ENCODE measurements at places on chromosomes 7 and 10. TPM values are rescaled to one million over a fixed set of nuclear protein-coding genes. Genes with fewer than 3 reads are reported as not detected.

DNA sequence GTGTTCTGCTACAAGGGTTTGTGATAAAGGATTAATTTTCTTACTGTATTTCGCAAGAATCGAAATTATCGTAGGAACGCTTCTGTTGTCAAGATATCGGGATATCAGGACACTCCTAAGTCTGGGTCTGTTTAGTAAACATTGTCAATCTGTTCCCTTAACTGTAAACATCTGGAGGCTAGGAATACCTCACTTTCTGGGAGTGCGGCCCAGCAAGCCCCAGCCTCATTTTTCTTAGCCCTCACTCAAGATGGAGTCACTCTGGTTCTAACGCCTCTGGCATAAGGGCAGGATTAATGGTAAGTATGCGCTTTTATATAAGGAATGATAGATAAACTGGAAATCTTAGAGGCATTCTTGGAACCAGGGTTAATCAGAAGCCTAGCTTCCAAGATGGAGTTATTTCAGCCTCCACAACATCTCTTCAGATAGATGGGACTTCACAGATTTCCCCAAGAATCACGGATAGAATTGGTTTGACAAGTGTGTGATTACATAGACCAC lies 30.1 kb upstream of the CCL24 start:
- DNase-seq, result no peak

DNA sequence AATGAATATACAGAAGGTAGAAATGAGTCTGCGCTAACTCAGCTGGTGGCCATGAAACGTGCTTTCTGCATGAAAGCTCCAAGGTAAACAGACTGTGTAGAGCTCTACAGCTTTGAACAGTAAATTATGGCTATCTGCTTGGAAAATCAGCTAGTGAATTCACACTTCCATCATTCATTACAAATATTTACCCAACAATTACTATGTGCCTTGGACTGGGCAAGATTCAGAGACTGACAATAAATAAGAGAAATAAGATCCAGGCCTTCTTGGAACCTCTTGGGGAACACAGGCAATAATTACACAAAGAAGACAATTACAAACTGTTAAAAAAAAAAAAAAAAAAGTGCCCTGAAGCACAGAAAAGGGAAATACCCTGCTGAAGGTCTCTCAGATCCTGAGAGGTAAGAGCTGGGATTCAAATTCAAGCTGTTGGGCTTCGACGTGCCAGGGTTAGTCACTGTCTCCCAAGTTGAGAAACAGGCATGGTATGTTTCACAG lies 15.8 kb downstream of the TSPAN12 start:
- no peak for DNase-seq

- DNase-seq, result no peak
Measured at GRCh38 chr7:28423918-28424514, 11.7 kb downstream of the CREB5 start.

DNA sequence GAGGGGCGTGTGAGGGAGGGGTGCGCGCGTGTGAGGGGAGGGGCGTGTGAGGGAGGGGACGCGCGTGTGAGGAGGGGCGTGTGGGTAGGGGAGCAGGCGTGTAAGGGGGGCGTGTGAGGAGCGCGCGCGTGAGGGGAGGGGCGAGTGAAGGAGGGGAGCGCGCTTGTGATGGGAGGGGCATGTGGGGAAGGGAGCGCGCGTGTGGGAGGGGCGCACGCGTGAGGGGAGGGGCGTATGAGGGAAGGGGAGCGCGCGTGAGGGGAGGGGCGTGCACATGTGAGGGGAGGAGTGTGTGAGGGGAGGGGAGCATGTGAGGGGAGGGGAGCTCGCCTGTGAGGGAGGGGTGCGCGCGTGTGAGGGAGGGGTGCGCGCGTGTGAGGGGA lies 19.1 kb downstream of the MXI1 start:
- no peak for DNase-seq

GRCh38 chr10:95767884-95768556 lies 12.1 kb downstream of the ENTPD1 start:
- no peak for DNase-seq

GRCh38 chr7:88169717-88170320 lies 50.0 kb downstream of the SRI start:
- DNase-seq, result no peak

GRCh38 chr10:22345301-22346095 lies at the start of gene SPAG6:
Gene SPAG6, plus strand, starts transcription at chr10:22345496. Its CDS starts 116 bp downstream, at chr10:22345612.
- DNase-seq, result no peak

- DNase-seq, result no peak
Measured at GRCh38 chr7:50146692-50147091, 53.6 kb upstream of the ZPBP start.

GRCh38 chr7:127792528-127793342 lies 140.7 kb downstream of the SND1 start:
- no peak for DNase-seq

- DNase-seq, result no peak
Measured at GRCh38 chr7:104971290-104972071, 42.5 kb upstream of the KMT2E start.

Gene TAF3
- 8.1 TPM for total RNA-seq

Gene ELFN1
- total RNA-seq, result not detected

Gene C10orf62
- not detected for total RNA-seq

Gene SEMA3E
- total RNA-seq, result 2.0 TPM

Gene STAG3
- total RNA-seq, result 81.7 TPM

Gene FXYD4
- not detected for total RNA-seq

Gene SFRP4
- total RNA-seq, result not detected

Gene GPR26
- total RNA-seq, result 0.03 TPM

Gene PPP1R3C
- total RNA-seq, result 0.16 TPM

Gene COPG2
- total RNA-seq, result 25.2 TPM

Gene ATP6V0A4
- not detected for total RNA-seq

Measured in GM12878 (cell line).